T follicular helper cell (primary cell): ENCODE measurements at places on chromosomes 16 and 17.
A peak's percentile ranks its signal among the peaks of the same experiment; 100 is the strongest.

DNA sequence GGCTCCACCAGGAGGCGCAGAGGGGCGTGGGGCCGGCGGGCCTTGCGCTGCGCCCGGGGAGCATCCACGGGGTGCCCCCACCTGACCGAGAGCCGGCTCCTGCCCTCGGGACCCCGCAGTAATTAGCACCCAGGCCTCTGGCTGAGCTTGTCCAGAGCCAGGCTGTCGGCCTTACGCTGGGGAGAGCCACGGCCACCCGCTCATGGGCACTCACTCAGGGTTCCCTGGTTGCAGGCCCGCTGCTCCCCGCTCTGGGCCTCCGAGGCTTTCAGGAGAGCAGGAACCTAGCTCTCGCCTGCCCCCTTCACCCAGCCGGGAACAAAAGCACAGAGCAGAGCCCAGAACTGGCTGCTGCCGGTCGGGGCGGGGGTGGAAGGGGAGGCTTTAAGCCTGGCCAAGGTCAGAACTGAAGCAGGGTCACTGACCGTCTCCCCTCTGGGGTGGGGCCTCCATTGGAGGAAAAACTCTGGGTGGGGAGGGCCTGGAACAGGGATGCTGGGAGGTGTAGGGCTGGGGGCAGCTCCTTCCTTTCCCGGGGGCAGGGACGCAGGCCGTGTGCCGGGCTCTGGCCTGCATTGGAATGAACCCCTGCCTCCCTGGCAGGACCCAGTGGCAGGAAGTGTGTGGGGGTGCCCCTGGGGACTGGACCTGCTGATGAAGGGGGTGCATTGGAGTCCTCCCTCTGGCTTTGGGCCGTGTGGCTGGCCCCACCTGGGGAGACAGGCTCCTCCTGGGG is 12.3 kb downstream of the GLIS2 start:
- DNase-seq: peak; percentile 33

GRCh38 chr16:11264155-11264832 is 4.8 kb downstream of the TNP2 start:
- DNase-seq: no peak

DNA sequence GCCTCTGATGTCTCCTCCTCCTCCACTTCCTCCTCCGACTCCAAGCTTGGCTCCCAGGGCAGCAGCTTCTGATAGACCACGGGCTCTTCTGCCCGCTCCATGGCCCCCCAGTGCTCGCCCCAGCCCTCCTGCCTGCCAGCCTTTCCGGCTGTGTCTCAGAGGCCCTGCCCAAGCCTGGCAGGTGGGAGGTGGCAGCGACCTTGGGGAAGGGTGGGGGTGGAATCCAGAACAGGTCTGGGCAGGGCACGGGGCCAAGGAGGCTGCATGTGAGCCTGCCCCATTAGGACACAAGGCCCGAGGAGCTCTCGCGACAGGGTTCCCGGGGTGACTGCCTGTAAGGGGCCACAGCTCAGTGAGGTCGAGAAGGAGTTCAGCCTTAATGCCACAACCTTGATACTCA is at the start of gene GGT6:
Gene GGT6 (minus strand): TSS at position 157 of the 400 bp plus-strand sequence. CDS start 56 bp downstream, at position 101.
- no peak for DNase-seq

DNA sequence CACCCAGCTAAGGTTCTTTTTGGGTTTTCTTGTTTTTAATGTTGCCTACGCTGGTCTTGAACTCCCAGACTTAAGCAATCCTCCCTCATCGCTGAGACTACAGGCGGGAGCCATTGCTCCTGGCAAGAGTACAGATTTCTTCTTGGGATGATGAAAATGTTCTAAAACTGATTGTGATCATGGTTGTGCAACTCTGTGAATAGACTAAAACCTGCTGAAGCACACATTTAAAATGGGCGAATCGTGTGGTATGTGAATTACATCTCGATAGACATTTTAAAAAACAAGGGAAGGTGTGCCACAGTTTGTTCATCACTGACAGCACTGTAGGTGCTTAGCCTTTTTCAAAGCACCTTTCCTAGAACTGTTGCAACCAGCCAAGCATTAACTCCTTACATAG is 48.8 kb upstream of the CDH3 start:
- no peak for DNase-seq

DNA sequence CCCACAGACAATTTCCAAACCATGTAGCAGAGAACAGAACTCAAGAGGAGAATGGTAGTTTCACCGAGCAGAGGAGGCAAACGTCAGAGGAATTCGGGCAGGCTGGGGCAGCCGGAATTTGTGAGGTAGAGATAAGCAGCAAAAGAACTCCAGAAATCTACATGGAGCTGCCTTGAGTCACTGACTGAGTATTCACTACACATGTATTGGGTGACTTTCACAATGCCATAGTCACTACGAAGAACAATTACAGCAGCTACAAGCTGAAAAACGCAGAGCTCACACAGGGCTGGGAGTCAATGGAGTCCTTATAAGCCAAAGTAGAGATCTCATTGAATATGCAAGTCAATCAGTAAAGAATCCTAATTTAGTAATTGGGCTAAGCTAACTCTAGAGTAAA is 13.4 kb downstream of the CMC2 start:
- DNase-seq: no peak

GRCh38 chr17:63833026-63833740 is 5.7 kb upstream of the FTSJ3 start:
- DNase-seq: no peak

DNA sequence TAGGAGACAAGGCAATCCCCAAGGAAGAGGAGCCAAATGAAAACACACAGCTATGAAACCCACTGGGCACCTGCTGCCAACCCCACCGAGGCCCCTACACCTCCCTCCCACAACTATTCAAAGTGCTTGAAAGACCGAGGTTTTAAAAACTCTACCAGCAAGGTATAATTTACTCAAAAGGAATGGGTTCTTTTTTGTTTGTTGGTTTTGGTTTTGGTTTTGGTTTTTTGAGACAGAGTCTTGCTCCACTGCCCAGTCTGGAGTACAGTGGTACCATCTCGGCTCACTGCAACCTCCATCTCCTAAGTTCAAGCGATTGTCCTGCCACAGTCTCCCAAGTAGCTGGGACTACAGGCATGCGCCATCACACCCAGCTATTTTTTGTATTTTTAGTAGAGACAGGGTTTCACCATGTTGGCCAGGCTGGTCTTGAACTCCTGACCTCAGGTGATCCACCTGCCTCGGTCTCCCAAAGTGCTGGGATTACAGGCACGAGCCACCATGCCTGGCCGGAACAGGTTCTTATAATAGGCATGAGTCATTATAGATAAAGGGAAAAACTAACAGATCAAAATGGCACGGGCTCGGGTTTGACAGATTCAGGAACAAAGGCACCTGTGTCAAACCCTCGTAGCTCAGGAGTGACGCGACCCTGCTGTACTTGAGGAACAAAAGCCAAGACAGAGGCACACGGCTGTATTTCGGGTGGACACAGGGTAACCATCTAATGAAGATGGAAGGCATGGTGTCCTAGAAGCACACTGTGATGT is 40.7 kb downstream of the COTL1 start:
- DNase-seq: no peak

DNA sequence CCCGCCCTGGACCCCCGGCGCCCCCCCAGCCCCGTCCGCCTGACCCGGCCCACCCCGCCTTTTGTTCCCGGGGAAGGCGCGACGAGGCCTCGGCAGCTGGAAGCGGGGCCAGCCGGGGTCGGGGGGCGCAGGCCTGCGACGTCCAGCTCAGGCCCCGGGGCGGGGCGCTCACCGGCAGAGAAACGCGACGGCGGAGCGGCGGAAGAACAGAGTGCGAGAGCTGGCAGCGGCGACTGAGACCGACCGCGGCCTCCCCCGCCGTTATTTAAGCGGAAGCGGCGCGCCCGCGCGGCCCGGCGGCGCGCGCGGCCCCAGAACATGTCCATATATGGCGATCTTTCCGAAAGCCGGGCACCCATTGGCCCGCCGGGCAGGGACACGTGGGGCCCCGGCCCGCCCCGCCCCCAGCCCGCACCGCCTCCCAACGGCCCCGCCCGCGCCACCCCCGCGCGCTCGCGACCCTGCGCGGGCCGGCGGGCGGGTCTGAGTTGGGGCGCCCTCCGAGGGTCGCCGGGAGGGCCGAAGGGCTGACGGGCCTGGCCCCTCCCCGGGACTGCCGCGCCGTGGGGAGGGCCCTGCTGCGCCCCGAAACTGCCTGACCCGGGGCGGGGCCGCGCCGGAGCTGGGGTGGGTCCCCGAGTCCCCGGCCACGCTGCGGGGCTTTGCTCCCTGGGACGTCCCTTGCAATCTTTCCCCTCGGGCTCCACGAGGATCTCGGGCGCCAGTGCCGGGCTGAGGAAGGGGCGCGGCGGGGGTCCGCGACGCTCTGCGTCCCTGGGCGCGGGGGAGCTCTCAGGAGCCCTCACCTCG is at the start of gene ACTG1:
Gene ACTG1 (minus strand): TSS at position 238 of the 810 bp plus-strand sequence. CDS start 445 bp downstream, outside the sequence.
- peak; percentile 88 for DNase-seq

GRCh38 chr16:55641430-55642056 is 14.2 kb upstream of the SLC6A2 start:
- DNase-seq: no peak

- DNase-seq: no peak
These were observed 10.3 kb upstream of the ABCC12 start for GRCh38 chr16:48165961-48166578.

GRCh38 chr16:75029854-75030253 is 31.0 kb downstream of the ZNRF1 start:
- no peak for DNase-seq

DNA sequence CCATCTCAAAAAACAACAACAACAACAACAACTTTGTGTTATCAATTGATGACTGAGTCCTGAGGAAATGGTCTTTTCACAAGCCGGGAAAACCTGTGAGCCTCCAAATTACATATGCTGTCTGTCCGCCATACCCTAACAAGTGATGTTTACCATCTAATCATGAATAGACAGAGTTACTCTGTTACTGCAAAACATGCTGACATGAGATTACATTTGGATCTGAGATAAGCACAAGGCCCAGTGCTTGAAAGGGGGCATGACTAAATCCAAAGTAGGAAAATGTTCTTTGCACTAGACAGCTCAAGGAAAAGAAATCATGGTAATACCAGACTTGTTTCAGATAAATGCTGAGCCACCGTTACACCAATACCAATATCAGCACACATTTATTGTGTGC is 8.6 kb upstream of the ATXN1L start:
- DNase-seq: no peak

- peak; percentile 64 for DNase-seq
These were observed 1.8 kb downstream of the GJD3 start for GRCh38 chr17:40362696-40363110.

GRCh38 chr17:80630560-80631120 is 86.0 kb downstream of the RPTOR start:
- no peak for DNase-seq

DNA sequence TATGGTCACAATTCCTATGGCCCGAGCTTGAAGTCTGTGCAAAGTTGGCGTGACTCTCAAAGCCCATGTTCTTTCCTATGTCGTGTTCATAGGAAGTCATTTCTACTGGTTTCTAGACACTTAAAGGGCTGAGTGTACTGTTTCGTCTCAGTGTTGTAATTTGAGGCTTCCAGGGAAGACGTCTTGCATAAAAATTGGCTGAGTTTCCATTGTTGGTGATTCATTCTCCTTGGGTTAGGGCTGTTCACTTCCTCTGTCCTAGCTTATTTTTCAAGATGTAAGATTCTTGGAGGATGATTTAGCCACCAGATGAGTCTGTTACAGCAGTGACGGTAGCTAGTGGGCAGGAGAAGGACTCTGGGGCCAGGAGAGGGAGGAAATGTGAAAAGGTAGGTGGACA is 43.1 kb downstream of the PIK3R5 start:
- no peak for DNase-seq
